ENCODE measurements at places on chromosomes 2 and 18. TPM values are rescaled to one million over a fixed set of nuclear protein-coding genes. Genes with fewer than 3 reads are reported as not detected.

CCDC141 gene
- 26.8 TPM for total RNA-seq

CFC1B gene
- not detected for total RNA-seq

ADD2 gene
- total RNA-seq = 9.3 TPM

DNA sequence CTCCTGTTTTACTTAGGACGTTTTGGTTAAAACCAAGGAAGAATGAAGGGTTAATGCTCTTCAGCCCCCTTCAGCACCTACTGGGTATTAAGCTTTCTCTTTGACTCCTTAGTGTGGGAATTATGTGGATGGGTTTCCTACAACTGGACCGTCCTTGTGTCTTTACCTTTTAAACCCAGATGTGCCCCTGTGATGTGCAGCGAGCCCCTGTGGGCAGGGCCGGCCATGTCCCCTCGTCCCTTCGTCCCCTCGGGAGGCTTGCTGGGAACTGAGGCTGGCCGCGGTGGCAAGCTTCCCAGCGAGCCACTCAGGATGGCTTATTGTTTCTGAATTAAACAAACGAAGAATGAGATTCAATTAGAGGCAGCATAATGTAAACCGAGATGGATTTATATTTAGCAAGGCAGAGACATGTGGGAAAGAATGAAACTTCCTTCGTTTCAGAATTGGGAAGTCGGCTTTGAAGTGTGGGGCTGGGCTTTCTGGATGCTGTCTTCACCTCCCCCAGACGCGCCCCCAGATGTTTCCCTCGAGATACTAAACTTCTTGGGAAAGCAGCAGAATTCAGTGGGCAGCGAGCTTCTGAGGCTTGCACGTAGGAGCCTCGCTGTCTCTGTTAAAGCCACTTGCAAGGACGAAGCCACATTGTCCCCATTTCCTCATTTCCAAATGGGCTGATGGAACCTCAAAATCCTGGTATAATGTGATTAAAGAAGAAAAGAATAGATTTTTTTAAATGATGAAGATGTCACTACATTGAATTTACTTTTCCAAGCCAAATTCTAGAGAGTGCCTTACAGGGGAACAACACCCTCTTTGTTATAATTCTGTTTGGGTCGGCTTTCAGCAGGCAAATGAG is 146.0 kb downstream of the VAPA start:
- DNase-seq = no peak

CELF4 gene
- not detected for total RNA-seq

GALM gene
- total RNA-seq = 9.5 TPM

DNA sequence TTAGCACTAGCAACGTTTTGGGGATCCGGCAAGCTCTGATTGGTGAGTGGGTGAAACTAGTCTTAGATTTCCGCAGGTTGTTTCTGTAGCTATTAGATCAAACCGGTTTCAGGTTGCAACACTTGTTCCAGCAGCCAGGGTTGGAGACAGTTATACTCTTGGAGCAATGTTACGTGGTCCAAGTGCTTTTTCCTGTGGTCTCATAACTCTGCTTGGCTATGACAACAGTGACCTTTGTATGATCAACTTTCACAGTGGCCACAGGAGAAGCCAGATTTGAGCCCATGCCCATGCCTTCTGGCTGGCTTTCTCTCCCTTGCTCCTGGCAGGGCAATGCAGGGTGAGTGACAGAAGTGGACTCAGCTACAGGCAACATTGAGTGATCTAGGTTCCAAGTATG is 84.5 kb upstream of the TAF1B start:
- no peak for DNase-seq

DNA sequence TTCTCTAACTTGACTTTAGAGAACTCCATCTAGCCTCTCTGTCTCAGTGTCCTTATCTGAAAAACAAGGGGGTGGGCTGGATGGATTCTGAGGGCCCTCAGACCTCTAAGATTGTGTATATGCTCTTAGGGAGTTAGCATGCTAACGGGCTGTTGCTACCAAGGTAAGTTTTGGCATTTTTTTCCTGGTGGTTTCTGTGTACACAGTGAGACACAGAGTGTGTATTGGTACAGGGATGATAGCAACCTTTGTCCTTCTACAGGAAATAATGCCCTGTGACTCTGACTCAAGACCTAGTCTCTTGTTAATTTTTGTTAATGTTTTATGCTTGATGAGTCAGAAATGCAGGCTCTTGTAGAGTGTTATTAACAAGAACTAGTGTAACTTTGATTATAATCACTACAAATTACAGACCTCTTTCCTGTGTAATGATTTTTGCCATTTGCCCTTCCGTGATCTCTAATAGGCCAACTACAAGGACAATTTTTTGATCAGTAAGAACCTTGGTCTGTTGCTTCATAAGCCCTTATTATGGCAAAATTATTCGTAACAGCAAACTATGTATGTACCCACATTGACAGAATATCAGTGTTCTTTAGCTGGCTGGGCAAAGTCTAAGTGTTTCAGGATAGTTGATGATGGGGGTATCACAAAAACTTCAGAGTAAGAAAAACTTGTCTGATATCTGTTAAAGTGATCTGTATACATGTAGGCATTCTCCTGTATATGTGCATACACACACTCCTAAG is 89.7 kb downstream of the SPTBN1 start:
- DNase-seq = no peak

Data from naive thymus-derived CD8-positive, alpha-beta T cell (primary cell).